SJCRH30 (cell line): ENCODE measurements at places on chromosomes 6 and 20.

DNA sequence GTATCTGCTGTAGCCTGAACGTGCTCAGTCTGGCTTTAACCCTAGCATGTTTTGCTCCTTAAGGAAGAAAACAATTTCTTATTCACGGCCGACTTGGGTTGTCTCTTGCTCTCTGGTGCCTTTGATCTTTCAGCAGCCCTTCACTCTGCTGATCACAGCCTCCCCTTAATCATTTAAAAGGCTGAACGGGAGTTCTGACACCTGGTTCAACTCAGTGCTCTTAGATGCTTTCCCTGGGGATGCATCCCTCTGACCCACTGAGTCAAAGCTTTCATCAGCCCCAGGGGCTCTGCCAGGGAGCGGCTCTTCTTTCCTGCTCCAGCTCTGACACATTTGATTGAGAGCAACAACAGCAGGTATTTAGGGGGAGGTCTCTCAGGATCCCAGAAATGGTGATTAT lies 79.0 kb upstream of the FYN start:
- DNase-seq: peak; percentile 47

DNA sequence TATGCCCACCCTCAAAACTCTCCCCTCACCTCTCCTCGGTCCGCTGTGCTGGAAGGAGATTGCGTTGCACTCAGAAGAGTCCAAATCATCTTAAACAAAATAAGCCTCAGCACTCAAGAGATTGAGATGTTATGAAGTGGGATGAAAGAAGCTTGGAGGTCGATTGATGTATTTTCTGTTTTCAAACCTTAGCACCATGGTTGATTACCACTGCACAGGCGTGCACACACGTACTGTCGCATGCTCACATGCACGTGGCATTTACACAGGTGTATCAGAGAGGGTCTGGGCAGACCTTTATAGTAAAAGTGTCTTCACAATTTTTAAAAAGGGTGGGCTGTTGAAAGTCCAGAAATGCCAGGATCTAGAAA lies 612 bp upstream of the AGPAT4 start:
- no peak for DNase-seq

DNA sequence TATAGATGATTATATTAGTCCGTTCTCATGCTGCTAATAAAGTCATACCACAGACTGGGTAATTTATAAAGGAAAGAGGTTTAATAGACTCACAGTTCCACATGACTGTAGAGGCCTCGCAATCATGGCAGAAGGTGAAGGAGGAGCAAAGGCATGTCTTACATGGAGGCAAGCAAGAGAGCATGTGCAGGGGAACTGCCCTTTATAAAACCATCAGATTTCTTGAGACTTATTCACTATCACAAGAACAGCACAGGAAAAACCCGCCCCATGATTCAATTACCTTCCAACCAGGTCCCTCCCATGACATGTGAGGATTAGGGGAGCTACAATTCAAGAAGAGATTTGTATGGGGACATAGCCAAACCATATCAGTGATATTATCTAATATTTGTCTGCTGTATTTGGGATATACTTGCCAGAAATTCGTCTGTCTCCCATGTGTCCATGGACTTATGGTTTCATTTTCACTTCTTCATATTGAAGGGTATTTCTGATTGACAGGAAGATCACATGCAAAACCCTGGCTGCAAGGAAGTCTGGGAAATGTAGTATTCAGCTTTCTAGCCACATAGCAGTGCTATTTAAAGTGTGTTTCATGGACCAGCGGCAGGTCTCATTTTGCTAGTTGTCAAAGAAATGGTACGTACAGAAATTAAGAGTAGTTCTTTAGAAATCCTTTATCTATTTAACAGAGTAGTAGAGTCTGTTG lies 50.5 kb upstream of the PAK5 start:
- DNase-seq: no peak

GRCh38 chr6:23087471-23087870 lies 518.1 kb downstream of the HDGFL1 start:
- no peak for DNase-seq

DNA sequence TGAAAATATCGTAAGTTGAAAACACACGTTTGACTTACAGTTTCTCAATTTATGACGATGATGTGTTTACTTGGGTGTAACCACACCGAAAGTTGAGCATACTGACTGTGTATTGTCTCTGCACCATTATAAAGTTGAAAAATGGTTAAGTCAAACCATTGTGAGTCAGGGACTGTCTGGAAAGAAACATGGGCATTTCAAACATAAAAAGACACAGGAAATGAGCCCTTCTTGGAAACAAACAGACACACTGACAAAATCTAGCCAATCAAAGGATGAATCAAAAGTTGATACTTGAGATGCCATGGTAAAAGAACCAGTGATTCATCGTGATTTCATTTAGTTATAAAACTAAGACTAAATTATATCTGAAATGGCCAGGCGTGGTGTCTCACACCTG lies 5.3 kb downstream of the POPDC3 start:
- DNase-seq: no peak

DNA sequence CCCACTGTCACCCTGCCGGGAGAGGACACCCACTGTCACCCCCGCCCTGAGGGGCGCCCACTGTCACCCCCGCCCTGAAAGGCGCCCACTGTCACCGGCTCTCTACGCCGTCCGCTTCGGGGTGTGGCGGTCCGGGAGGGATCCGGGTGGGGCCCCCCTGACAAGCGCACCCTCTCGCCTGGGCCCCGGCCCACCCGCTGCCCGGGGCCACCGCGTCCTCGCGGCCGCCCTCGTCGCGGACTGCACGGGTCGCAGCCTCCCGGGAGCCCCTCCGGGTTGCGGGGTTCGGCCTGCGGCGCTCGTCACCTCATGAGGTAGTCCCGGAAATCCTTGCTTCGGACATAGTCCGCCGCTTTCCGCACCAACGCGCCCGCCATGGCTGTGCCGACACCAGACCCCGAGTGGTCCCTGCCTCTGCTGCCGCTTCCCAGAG lies 224 bp downstream of the MPC1 start:
- no peak for DNase-seq

- DNase-seq: no peak
Observed at GRCh38 chr6:6712449-6713403, 124.2 kb downstream of the LY86 start.

DNA sequence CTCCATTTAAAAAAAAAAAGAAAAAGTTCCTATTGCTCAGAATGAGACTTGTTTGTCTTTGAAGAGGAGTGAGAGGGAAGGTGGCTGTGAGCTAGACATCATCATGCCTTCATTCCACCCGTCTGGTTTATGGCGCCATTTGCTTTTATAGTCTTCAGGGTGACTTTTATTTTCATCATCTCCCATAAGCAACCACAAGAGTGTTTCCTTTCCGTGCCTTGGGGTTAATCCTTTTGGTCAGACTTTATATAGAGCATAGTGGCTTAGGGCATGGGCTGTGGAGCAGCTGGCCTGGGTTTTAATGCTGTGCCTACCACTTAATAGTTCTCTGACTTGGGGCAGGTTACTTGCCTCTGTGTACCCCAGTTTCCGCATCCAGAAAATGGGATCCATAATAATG lies 77.8 kb downstream of the RREB1 start:
- no peak for DNase-seq

- peak; percentile 58 for DNase-seq
Observed at GRCh38 chr6:34132486-34133185, 13.3 kb downstream of the GRM4 start.

GRCh38 chr6:35544769-35545361 lies 32.2 kb upstream of the TULP1 start:
- DNase-seq: no peak
